ENCODE measurements at places on chromosomes 13 and 19.

DNA sequence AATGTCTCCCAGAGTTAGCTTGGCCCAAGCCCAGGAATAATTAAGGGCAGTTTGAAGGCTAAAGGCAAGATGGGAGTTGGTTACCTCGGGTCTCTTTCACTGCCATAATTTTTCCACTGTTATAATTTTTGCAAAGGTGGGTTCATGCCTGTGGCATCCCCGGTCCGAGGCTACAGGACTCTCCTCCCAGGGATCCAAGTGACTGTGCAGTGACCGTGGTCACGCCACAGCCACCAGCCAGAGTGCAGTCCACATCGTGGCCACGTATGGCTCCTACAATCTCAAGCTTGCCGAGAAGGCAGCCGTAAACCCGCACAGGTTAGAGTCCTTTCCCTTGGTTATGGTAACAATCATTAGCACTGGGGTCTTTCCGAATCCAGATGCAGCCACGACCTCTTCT lies 36.8 kb downstream of the C13orf46 start:
- no peak for DNase-seq

DNA sequence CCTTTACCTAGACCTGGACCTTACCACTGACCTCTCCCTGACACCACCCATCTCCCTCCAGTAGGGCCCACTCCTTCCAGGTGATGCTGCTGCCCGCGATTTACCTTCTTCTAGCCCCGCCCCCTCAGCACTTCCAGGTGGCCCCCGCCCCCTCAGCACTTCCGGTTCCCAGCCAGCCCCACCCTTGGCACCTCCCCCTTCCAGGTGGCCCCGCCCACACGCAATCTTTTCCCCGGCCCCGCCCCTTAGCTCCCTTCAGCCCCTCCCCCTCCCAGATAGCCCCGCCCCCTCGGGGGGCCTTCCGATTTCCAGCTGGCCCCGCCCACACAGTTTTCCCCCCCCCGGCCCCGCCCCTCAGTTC lies 586 bp downstream of the LIG1 start:
- no peak for DNase-seq

DNA sequence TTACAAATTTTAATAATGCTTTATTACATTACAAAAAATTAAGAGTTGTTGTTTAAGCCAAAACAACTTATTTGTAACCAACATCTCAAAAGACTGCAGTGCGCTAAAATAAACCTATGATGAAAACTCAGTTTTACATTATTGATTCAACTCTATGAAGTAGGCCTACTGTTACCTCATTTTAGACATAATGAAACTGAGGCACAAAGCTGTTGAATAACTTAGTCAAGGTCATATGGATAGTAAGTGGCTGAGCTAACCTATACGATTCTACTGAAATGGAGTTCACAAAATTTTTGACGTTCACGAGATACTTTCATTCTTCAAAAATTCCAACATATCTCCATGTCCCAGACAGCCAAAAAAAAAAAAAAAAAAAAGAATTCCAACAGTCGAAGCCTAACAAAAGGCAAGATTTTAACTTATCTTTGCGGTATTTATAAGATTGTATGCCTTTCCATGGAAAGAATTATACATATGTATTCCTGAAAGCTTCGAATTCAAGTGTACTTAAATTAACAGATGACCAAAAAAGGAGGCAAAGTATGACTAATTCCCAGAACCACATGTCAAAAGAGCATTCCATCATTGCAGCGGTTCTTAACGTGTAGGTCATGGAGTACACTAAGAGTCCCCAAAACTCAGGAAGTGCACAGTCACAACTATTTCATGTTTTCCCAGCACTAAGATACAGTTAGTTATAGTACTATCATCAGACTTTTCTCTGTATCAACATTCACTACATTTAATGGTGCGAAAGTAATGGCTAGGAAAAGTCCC lies 69.4 kb downstream of the PSPC1 start:
- DNase-seq = no peak

DNA sequence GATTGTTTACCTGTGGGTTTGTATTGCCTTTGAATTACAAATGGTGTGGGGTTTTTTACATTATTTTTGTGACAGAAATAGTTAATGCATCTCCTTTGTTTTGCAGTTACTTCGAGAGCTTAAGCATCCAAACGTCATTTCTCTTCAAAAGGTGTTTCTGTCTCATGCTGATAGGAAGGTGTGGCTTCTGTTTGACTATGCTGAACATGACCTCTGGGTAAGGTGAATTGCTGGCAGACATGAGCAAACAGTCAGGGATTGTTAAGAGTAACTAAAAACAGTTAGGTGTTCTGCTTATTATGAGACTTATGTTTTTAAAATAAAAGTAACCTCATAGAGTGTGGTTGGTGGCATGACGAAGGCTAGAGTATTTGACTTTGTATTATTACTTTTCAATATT lies 95.0 kb downstream of the CDK8 start:
- no peak for DNase-seq

DNA sequence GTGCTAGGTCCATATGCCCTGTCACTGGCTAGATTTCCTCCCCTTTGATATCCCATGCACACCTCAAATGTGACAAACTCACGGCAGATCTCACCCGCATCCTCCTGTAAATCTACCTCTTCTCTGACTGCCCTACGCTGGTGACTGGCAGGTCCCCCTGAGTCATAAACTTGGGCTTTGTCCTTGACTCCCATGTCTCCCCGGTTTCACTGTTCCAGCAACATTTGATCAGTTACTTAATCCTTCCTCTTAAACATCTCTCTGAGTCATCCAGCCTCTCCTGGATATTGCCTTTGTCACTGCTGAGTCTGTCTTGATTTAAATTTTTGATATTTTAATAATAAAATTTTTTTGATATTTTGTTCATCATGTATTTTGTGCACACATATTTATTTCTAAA lies 26.5 kb downstream of the FAM216B start:
- no peak for DNase-seq

GRCh38 chr19:58515259-58515658 lies 3.5 kb upstream of the SLC27A5 start:
- DNase-seq = no peak

GRCh38 chr13:72295153-72295552 lies 428.1 kb upstream of the DACH1 start:
- DNase-seq = no peak

All from vagina (tissue), 2 donors.